Stimulated activated CD4-positive, alpha-beta T cell treated with anti-CD3 and anti-CD28 coated beads, Interleukin-4, amount 100 ng/mL, for 24 hours (primary cell): ENCODE measurements at places on chromosomes 16 and 17.

GRCh38 chr16:47477679-47478078 lies 16.5 kb downstream of the PHKB start:
- no peak for DNase-seq

DNA sequence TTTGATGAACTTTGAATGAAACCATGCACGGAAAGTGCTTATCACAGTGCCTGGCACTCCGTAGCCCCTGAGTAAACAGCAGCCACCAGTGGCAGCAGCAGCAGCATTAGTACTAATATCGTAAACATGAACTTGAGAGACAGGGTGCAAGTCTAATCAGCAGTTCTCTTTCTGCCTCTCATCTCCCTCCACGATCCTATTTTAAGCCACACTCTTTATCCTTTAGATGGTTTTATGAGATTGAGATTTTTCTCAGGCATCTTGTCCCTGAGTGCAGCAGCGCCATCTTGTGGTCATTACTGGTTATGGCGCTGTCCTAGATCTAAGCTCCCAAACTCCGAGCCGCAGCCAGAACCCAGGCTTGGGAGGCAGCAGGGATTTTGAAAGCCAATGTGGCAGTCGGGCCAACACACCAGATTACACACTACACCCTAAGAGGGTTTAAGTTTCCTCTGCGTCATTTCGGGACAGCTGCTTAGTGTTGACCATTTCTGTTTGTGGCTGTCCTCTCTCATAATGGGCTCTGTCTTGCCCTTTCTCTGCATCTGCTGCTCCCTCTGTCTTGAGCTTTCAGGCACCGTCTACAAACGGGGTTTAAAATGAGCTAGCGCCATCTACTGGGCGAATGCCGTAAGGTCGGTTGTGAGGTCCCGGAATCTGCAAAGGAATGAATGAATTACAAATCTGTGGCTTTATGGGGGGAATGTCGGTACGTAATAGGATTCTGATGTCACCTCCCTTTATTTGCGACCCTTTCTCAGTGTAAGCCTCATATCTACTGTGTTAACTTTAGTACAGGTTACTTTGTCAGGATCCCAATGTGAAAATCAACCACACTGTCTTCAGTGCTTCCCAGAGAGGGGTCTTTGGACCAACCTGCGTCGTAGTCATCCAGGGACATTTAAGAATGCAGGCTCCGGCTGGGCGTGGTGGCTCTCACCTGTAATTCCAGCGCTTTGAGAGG lies 64.5 kb downstream of the CYLD start:
- DNase-seq, result peak; percentile 89

DNA sequence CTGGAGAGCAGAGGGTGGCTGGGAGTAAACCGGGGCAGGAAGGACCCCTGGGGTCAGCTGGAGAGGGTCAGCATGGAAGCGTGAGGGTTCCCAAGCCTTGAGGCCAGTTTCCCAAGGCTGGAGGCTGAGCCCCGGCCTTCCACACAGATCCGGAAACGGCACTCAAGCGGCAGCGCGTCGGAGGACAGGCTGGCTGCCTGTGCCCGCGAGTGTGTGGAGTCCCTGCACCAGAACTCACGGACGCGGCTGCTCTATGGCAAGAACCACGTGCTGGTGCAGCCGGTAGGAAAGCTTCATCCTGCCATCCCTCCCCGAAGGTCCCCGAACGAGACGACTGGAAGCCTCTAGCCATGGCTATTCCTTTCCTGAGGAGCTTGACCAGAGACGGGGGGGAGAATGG lies 26.0 kb downstream of the SGSM2 start:
- DNase-seq, result no peak

DNA sequence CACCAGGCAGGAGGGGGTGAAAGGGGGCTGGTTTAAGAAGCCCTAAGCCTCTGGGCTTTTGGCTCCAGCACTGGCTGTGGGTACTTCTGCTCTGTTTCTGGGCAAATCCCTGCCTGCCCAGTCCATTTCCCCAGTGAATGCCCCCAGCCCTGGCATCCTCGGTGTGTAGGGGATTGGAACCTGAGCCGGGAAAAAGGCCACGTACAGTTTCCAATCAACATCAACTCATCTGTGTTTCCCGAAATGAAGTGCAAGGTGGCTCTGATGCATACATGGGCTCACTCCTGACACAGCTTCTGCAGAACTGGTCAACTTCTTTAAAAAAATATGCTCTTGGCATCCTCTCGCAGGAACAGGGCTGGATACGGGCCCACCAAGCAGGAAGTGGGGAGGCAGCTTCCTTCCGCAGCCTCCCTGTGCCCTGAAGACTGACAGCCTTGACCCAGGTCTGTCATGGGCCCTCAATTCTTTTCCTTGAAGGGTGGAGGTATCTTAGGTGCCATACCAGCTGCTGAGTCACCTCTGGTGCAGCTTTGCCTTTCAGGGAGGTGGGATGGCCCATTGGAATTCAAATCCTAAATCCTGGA lies 73.3 kb downstream of the N4BP1 start:
- DNase-seq, result no peak
